ENCODE measurements at places on chromosomes 12 and 14.

DNA sequence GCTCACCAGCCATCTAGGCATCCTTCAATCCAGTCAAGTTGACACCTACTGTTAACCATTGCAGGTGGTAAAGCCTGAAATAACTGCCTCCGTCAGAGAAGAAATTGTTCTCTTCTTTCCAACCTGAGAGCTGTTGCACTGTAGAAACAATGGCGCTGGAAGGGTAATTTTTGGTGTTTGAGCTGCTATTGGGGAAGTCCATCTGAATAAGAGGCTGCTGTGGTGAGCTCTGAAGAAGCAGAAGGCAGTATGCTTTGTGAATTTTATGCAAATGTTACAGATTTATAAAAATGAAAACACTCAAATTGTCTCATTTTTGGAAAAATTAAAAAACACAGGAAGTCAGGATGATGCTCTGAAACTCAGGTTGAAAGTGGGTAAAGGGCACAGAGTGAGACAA, 60.2 kb downstream of the SNAPC1 start:
- no peak for DNase-seq

GRCh38 chr12:118297284-118297683, 75.4 kb downstream of the TAOK3 start:
- no peak for DNase-seq

DNA sequence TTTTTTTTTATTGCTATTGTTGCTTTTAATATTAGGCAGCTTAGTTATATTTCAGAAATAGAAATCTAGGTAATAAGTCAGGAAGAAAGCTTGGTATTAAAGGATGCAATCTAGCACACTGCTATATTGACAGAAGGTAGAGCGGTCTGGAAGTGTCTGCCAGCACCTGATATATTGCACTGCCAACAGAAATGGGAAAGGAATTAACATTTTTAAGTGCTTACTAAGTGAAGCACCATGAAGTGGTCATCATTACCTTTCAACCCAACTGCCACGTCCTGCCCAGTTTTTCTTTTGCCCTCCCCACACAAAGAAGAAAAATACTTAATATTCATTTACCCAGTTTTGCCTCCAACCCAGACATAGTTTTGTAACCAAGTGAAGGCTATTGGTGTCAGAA, 163.5 kb downstream of the KITLG start:
- DNase-seq: no peak

DNA sequence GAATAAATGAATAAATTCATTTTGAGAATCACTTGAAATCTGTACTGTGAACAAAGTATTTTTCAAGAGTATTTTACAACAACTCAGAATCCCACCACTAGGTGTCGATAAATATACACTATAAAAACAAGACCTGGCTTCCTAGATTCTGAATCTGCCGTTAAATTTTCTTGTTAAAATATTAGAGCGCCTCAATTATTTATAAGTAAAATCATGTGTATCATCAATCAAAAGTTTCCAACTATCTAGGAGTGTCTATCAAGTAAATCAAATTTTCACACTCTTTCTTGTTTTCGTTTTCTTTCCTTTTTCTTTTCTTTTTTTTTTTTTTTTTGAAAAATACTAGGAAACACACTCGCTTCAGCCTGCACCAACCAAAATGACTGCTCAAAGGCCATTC, 179.2 kb upstream of the DCN start:
- DNase-seq: peak; percentile 39

DNA sequence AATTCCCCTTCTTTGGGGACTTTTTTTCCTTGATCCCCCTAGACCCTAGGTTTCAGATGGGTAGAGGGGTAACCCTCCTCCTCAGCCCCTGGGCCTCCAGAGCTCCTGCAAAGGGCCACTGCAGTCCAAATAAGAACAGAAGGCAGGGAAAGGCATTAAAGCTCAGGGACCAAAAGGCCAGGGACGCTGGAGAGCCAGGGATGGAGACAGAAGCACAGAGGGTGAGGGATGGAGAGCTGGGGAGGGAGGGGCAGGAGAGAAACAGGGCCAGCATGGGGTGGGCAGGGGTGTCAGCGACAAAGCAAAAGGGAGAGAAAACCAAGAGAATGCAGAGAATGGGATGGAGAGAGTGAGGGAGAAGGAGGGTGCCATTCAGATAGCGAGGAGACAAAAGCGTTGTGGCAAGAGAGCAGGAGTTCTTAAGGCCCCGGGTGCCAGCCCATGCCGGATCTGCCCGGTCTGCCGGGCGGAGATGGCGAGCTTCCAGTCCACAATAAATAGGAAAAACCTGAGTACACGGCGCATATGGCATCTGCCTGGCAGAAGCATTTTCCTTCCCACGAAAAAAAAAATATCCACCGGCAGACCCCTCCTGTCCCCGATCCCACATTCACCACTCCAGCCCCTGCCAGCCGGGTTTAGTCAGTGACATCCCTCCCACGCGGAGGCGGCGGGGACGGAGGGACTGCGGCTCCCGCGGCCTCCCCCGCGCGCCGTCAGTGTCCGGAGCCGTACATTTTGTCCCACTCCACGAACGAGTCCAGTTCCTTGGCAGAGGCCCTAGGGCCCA, 28.6 kb downstream of the FIGNL2 start:
- no peak for DNase-seq
